ENCODE measurements at places on chromosomes 5 and 9.

DNA sequence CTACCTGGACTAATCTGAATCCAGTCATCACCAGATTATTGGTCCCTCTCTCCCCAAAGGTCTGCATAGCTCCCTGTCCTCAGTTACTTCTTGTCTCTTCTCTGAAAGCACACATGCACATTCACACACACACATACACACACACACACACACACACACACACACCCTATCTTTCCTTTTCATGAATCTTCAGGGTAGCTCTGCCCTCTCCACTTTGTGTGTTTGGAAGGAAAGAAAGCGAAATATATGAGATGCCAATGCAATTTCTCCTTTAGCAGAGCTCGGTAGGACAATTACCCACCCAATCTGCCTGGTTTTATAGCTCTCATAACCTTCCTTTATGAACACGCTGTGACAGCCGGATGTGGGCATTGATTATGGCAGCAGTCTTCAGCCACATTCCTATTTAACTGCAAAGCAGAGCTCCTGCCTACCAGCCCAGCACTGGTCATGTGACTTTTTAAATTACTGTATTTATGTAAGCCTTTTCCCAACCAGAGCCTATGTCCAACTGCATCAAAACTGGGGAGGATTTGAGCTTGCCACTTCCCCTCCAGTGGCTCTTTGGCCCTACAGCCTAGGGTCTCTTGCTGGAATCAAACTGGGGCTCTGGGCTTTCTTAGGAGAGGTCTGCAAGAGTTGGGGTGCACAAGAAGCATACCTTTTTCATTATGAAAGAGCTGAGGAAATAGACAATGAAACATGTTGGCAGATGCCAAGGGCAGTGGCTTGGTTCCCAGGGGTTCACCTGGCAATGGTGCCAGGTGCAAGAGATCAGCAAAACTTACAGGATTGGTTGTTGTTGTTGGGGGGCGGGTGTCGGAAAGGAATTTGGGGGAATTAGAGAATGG, 20.8 kb upstream of the MATR3 start:
- no peak for DNase-seq

GRCh38 chr5:68883436-68883835, 210.4 kb upstream of the SLC30A5 start:
- no peak for DNase-seq

DNA sequence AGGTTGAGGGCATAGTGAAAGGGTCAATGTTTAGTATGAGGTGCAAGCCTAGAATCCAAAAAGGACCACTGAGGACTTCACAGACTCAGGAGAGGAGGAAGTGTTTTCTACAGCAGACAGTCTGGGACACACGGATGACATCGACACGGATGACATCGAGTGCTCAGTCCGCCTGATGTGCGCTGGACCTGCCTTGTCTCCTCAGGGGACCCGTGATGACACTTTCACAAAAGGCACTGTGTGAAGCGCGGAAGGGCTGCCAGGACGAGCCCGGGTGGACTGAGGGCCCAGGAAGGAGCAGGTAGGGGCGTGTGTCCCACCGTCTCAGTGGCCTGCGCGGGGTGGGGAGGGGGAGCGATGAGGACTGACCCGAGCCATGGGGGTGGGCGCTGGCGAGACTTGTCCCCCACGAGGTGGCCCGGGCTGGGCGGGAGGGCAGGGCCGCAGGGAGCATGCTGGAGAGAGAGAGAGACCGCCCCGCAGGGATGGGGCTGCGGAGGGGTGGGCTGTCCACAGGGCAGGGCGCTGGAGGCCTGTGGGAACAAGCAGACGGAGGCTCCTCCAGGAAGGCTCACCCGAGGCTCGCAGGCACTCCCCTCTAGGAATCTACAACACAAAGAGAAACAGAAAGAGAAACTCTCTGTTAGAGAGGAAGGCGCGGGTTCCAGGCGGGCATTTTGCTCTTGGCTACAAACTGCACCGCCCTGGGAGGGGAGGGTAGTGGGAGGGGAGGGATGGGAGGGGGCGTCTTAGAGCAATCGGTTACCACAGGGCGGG, 54.9 kb downstream of the USP20 start:
- DNase-seq = peak; percentile 56

- DNase-seq = no peak
Observed at GRCh38 chr5:133688391-133688790, 76.0 kb upstream of the FSTL4 start.

DNA sequence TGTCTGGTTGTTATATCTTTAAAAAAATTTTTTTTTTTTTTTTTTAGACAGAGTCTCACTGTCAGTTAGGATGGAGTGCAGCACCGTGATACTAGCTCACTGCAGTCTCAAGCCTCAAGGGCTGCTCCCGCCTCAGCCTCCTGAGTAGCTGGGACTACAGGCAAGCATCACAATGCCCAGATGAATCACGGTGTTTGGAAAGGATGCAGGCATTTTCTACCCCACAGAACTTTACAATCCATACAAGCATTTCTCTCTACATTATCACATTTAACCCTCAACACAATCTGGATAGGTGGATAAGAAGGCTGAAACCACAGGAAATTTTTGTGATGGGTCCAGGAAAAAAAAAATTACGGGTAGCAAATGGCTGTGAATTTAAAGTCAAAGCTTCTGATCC, 5.8 kb upstream of the PCA3 start:
- DNase-seq = no peak

- DNase-seq = no peak
Observed at GRCh38 chr5:151699071-151699901, 12.6 kb upstream of the SPARC start.

DNA sequence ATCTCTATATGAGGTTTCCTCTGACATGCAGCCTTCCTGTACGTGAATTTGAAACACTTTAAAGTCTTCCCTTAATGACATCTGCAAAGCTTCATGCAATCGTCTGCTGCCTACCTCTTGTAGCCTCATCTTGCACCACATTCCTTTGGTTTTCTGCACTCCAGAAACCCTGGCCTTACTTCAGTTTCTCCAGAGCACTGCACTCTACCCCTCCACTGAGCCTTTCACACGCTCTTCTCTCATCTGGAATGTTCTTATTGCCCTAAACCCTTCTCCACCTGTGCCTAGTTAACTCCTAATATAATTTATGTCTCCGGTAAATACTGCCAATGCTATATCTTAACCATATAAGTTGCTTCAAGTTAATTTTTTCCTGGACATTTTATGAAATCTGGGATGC, 168.8 kb upstream of the SLC27A6 start:
- DNase-seq = no peak

GRCh38 chr5:59833448-59833847, 60.1 kb downstream of the PDE4D start:
- no peak for DNase-seq

GRCh38 chr5:54610197-54610944, 92.8 kb downstream of the SNX18 start:
- no peak for DNase-seq

DNA sequence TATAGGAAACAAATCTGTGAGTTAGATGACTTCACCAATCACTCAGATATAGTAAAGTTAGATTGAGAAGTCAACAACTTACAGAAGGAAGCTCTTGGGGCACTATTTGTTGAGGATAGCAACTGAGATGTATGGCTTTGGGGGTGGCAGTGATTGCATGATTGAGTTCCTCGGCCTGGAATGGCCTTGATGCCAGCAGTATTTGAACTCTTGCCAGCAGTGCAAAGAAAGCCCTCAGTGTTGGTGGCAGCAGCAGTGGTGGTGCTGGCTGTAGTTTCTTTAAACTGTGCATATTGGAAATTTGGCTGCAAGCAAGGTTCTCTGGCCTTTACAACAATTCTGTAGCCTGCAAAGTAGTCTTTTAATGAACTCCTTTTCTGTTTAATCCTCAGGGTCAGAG, 41.4 kb upstream of the PJA2 start:
- no peak for DNase-seq

DNA sequence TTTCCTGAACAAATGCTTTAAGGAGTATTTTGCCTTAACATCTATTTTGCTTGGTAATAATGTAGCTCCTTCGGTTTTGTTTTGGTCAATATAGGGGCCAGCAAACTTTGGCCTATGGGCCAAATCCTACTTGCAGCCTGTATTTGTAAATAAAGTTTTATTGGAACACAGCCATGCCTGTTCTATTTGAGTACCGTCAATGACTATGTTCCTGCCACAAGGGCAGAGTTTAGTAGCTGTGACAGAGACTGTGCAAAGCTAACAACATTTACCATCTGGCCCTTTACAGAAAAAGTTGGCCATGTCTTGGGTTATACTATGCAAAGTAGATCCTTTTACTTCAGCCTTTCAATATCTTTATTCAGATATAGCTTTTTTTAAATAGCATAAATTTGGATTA, 113.4 kb downstream of the NR3C1 start:
- DNase-seq = no peak

DNA sequence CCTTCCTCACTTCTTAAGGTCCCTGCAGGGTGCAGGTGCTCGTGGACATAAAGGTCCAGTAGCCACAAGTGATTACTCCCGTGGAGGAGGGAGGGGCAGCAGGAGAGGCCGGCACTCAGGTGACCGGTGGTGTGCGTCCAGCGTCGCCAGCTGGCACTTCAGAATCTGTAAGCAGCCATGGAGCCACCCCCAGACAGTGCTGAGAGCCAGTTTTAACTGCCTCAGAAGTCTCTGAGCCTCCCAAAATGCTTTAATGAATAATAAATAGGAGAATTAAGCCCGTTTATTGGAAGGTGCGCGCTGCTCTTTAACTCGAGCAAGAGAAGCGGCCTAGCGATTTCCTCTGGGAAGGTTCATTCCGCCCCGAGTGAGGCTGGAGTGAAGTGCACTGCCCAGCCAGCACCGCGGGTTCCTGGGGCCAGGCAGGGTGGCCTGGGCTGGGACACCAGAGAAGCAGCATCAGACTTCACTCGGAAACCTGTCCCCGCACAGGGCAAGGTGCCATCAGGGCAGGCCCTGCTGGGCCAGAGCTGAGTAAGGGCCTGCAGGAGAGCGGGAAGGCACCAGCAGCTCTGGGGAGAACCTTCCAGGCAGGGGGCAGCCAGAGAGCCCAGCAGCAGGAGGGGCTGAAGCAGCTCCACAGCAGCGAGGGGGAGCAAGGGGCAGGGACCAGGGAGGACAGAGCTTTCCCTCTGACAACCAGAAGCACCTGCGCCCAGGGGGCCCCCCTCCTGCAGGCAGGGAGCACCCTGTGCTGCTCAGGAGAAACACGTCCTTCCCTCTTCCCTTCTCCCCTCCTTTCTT, 61.2 kb downstream of the VAV2 start:
- DNase-seq = no peak

DNA sequence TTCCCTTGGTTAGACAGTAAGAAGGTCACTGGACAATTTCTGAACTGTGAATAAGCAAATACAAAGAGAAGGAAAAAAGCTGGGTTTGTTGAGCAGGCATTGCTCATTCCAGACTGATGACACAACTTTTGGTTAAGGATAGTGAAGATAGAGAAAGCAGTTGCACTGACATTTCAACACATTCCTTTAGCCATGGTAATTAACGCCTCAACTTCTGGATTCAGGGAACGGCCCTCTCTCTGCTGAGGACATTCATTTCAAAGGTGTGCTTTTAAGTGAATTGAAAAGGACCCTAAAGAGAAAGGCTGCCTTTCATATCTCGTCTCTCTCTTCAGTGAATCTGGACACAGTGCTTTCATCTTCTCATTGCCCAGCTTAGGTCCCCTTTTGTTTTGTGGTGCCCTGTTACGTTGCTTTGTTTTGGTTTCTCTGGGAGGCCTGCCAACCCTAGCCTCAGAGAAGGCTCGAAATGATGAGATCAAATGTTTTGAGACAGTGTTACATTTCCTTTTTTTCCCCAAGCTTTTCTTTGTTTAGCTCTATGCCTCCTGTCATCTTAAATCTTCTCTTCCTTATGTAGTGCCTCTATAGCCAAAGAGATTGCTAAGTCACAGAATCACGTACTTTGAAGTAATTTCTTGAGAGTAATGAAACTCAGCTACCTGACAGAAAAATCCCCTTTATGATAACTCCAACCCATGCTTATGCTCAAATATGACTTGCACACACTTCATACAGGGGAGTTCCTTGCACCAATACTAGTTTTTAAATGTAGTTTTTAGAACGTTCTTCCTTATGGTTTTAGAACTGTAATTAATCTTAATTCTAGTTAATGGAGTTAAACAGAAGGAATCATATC, 94.4 kb upstream of the IFNE start:
- no peak for DNase-seq

DNA sequence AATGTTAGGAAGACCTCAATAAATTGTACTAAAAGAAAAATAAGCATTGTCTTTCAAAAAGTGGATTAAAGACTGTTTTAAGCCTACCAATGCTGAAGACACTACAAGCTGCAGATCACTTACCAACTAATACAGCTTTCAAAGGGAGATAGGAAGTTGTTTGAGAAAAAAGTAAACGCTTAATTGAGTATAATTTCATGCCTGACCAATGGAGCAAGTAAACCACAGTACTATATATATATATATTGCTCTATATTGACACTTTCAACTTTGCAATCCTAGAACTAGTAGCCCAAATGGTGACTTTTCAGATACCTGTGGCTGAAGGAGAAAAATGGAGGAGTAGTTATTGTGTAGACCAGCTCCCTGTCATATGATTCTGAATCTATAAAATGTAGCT, 85.7 kb downstream of the FREM1 start:
- DNase-seq = no peak

- no peak for DNase-seq
Observed at GRCh38 chr9:15310107-15310850, 3.3 kb upstream of the TTC39B start.

GRCh38 chr9:131468031-131468430, 34.7 kb upstream of the POMT1 start:
- DNase-seq = no peak

DNA sequence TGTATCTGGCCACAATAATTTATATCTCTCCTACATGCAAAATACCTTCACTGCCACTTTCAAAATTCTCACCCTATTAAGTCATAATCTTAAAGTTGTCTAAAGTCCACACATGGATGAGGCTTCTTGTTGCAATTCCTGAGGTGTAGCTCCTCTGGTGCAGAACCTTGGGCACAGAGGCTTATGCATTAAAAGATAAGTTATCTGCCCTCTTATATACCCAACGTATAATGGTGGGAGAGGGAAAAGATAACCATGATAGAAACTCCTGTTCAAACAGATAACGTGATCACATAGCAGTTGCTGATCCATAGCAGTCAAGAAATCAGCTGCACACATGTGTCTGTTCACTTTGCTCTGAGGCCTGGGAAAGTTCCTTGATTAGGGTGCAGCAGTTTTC, 1767.0 kb downstream of the MAT2B start:
- DNase-seq = no peak

DNA sequence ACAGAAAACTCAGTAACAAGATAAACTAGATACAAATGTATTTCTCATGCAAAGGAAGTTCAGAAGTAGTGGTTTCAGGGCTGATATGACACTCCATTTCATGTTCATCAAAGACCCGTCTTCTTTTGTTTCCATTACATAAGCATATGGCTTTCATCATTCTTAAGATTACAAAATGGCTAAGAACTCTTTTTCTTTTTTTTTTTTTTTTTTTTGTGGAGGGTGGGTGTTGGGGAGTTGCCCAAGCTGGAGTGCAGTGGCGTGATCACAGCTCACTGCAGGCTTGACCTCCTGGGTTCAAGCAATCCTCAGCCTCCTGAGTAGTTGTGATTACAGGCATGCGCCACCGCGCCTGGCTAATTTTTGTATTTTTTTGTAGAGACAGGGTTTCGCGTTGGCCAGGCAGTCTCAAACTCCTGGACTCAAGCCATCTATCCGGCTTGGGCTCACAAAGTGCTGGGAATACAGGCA, 22.0 kb upstream of the PTBP3 start:
- no peak for DNase-seq

All from activated T-cell treated with anti-CD3 and anti-CD28 coated beads for 4 hours (primary cell).